ENCODE measurements at places on chromosomes 4 and X. TPM values are rescaled to one million over a fixed set of nuclear protein-coding genes. Genes with fewer than 3 reads are reported as not detected.

GRCh38 chr4:173879509-173879908 lies 349.5 kb upstream of the HAND2 start:
- no peak for DNase-seq

- no peak for DNase-seq
Measured at GRCh38 chr4:56197387-56197786, 189.9 kb downstream of the AASDH start.

- no peak for DNase-seq
Measured at GRCh38 chr4:17876943-17877342, 66.2 kb downstream of the NCAPG start.

DNA sequence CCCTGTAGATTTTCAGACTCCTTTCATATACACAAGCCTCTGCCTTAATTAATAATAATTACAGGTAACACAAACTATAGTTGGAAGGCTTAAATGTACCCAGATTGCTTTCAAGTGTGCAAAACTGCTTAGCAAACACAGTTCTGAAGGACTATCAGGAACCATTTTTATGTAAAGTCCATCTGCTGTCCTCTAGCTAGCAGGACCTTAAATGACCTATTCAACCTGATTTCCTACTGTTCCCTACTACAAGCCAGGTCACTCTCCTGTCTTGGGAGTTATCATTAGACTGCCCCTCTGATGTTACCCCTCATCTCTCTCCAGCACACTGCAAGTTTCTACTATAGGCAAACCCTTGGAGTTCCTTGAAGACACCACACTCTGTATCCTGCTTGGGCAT lies 157.3 kb downstream of the GBA3 start:
- no peak for DNase-seq

DNA sequence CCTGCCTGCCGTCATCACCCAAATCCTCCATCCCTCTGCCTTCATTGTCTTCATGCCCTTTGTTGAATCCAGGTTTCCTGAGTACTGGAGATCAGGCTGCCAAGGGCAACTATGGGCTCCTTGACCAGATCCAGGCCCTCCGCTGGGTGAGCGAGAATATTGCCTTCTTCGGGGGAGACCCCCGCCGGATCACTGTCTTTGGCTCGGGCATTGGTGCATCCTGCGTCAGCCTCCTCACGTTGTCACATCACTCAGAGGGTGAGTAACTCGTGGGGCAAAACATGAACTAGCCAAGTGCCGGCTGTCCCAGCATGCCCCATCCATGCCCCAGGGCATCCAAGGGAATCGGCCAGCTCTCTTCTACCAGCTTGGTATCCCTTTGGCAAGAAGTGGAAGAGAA lies 19.4 kb downstream of the NLGN3 start:
- no peak for DNase-seq

Gene UGT2A1
- total RNA-seq: not detected
